ENCODE measurements at places on chromosomes 16 and 17.

DNA sequence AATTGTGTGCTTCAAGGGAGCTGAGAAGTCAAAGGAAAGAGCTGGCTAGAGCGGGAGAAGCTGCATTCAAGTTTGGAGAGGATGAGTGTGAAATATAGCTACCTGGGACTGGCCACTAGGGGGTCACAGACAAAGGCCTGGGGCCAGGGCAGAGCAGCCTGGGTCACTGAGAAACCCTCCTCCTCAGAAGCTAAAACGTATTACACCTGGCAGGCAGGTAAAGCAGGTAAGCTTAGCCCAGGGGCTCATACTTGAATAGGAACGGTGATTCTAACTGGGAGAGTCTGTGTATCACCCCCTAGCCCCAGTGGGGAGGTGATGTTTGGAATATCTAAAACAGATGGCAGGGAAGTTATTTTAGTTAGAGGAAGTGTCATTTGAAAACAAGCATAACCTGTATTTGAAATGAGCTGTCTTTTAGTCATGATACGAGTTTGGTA is 6.8 kb downstream of the KRT37 start:
- DNase-seq: no peak

- DNase-seq: peak; percentile 42
Observed at GRCh38 chr16:31201582-31202413, 762 bp downstream of the PYCARD start.

DNA sequence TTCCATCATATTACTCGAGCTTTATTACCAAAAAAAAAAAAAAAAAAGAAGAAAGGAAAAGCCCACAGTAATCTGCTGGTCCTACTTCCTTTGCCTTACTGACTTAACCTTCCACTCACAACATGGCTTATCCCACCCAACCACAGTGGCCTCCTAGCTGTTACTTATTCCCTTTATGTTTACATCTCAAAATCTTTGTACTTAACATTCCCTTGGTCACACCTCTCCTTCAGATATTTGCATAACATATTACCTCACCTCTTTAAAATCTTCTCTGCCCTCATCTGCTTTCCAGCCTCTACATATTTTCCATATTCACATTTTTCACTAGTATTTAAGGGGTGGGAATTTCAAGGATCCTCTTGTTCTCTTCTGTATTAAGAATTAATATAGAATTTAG is 327.0 kb upstream of the TBX2 start:
- no peak for DNase-seq

GRCh38 chr17:16273929-16274339 is 56.9 kb downstream of the PIGL start:
- DNase-seq: no peak

DNA sequence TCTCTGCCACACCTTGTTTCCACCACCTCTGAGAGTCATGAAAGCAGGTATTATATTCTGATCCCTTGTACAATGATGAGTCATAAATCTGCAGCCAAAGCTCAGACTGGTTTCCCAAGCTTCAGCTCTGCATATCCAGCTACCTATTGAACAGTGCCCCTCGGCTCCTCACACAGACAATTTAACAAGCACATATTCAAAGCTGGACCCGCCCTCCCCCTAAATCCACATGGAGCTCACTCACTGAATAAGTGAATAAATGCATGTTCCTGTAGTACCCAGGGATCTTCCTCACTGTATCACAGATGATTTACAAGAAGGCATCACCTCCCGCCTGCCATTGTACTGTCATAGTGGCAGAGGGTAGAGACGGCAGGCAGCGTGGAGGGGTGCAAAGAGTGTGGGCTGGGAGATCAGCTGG is 516.4 kb downstream of the GRIN2A start:
- DNase-seq: no peak

DNA sequence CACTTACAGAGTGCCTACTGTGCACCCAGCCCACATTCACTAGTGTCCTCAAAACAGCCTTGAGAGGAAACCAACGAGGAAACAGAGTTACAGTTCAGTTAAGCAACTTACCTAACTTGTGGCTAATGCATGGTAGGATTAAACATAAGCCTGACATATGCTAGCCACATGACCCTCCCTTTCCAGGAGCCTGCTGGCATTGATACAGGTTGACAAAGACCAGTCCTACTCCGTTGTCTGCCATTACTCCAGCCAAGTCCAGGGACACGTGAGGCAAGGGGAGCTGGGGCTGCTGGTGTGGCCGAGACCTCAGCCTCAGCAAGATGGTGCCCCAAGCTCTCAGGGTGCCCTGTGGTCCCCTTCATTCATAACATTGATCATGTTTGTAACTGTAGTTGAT is 37.9 kb downstream of the SNX20 start:
- DNase-seq: no peak

DNA sequence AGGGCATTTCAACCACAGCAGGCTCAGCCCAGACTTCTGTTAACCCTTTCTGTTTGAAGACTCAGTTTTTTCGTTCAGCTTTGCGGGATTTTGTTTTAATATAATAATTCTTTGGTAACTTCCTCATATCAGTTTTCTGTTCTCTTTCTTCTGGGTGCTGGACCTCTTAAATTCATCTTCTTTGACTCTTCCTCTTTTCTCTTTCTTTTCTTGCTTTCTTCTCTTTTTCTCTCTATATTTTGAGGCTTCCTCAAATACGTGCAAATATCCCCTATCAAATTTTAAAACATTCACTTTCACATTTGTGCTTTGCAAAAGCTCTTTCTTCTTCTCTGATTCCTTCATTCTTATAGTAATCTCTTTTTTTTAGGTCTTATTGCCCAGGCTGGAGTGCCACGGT is 136.3 kb downstream of the HS3ST3B1 start:
- no peak for DNase-seq

GRCh38 chr16:30351586-30352419 is 3.3 kb downstream of the CD2BP2 start:
- DNase-seq: no peak

DNA sequence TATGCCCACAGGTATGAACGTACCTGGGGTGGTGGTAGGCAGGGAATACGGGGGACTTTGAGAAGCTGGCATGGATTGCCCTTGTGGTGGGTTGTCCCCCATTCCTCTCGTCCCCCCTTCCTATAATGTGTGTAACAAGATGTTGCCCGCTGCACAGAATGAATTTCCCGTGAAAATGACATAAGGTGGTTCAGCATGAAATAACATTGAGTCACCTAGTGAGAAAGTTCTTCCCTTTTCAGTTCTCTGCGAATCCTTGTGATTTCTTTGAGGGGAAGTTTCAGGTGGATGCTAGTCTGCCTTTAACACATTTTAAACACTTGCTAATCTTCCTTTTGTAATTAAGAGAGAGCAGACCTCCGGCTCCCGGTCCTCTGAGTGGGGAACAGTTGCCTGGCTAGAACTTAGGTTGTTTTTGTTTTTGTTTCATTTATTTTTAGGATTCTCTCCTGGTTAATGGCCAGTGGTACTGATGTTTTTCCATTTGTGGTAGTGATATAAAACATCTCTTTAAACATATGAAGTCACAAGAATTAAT is 58.9 kb downstream of the RAP1GAP2 start:
- DNase-seq: no peak

DNA sequence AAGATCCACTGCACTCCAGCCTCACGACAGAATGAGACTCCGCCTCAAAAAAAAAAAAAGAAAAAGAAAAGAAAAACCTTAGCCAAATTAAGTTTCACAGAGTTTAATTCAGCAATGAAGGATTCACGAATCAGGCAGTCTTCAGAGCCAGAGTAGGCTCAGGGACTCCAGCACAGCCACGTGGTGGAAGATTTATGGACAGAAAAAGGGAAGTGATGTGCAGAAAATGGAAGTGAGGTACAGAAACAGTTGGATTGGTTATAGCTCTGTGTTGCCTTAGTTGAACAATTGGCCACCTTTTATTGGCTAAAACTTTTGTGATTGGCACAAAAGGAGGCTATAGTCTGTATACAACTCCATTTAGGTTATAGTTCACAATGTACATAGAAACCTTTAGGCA is 256.6 kb downstream of the HS3ST3B1 start:
- no peak for DNase-seq

DNA sequence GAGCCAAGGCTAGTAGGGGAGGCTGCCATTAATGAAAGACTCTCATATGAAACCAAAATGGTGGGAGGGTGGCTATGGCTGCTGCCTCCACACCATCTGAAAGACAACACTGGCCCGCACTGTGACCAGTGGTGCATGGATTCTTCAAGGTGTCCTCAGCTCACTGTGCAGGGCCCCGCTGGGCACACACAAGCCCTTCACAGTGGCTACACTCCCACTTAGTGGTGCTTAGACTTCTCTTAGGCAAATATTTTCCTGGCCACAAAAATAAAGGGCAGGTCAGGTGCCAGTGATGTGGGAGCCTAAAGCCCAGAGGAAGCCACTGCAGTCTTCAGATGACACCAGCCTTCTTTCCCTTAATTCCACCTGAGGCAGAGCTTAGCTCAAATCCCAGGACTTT is 38.1 kb upstream of the IRX3 start:
- no peak for DNase-seq

DNA sequence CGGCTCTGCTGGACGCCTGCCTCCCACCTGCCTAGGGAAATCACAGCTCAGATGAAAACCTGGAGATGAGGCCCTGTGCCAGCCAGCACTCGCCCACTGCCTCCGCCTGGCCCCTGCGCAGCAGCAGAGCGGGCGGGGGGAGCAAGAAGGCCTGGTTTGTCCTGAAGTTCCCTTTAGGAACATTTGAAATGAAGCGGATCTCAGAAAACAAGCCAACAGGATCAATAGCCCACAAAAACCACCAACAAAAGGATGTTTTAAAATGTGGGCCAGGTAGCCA is 48.0 kb downstream of the RBFOX3 start:
- no peak for DNase-seq

- no peak for DNase-seq
Observed at GRCh38 chr17:44903012-44903685, 3.9 kb upstream of the EFTUD2 start.

- no peak for DNase-seq
Observed at GRCh38 chr17:40454613-40454995, 11.4 kb downstream of the IGFBP4 start.

DNA sequence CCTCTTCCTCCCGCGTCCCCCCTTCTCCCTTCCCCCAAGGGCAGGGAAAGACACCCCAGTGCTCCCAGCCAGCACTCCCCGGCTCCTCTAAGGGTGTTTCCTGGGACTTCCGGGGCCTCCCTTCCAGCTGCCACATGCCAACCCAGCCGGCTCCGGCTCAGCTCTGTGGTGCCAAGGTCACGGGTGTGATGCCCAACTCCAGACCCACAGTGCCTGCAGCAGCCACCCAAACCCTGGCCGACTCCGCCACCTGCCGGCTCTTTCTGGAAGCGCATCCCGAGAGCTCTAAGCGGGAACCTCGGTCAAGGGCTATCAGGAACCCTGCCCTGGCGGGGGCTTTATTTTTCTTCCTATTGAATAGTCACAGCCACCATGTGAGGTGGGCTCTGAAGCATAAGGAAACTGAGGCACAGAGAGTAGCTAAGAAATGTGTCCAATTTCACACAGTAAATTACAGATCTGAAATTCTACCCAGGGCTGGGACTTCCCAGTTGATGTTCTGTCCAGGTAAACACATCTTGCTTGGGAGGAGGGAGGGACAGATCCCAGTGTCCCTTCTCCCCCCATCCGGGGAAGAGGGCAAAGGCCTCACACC is 3.3 kb upstream of the PPP1R1B start:
- DNase-seq: peak; percentile 88

DNA sequence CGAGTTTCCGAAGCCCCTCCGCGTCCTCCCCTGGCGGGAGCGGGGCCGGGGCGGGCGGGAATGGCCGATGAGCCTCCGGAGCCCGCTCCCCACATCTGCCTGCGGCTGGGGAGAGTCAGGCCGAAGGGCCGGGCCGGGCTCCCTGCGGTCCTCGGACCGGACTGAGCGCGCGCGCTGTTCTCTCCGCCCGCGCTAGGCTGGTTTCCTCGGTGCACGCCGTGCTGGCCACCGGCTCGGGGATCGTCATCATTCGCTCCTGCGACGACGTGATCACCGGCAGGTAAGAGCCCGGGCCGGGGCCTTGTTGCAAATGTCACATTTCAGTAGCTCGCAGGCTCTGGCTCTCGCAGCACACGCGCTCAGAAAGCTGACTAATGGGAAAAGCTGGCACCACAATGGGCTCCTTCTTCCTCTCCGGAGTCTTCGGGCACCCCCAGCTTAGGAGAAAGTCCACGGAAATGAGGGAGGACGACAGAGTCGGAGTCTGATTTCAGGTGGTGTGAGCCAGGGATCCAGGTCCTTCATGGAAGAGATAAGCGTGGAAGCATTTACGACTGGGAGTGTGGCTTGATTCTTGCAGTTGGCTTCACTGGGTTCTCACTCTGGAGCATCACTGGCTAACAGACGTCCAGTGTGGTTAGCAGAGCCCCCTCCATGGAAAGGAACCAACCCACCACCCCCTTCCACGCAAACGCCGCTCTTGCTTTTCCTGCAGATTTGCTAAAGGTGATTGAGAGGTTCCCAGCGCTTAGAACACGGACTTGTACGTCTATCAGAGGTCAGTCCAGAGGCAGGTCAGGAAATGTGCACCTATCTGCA is 715 bp downstream of the TLCD3A start:
- DNase-seq: peak; percentile 37

GRCh38 chr17:40018211-40019121 is 3.2 kb downstream of the CSF3 start:
- no peak for DNase-seq

GRCh38 chr16:28878083-28878926 is at the start of gene ATP2A1:
TSS of gene ATP2A1 (plus strand) at chr16:28878488. CDS start at chr16:28878672, 184 bp downstream.
- no peak for DNase-seq

DNA sequence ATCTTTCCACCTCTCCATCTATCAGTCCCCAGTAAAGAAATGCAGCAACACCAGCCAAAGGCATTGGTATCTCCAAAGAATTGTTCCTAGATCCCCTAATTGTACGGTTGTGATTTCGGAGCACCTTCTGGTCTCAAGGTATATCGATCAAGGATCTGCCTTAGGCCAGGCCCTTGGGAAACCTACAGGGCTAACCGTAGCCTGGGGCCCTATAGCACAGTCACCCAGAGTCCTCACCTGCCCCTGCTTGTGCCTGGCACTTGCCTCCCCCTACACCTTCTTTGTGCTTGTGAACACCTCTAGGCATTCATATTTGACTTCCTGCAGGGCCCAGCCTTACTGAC is 16.8 kb upstream of the AURKB start:
- no peak for DNase-seq

- peak; percentile 68 for DNase-seq
Observed at GRCh38 chr16:4506450-4506849, 30.3 kb downstream of the HMOX2 start.

GRCh38 chr17:4506892-4507291 is 8.2 kb downstream of the SPNS2 start:
- DNase-seq: no peak

- DNase-seq: no peak
Observed at GRCh38 chr17:51455931-51456330, 195.6 kb downstream of the UTP18 start.

- DNase-seq: no peak
Observed at GRCh38 chr17:73639932-73640331, 4.3 kb downstream of the SDK2 start.

- no peak for DNase-seq
Observed at GRCh38 chr17:67594115-67594880, 123.4 kb upstream of the NOL11 start.

DNA sequence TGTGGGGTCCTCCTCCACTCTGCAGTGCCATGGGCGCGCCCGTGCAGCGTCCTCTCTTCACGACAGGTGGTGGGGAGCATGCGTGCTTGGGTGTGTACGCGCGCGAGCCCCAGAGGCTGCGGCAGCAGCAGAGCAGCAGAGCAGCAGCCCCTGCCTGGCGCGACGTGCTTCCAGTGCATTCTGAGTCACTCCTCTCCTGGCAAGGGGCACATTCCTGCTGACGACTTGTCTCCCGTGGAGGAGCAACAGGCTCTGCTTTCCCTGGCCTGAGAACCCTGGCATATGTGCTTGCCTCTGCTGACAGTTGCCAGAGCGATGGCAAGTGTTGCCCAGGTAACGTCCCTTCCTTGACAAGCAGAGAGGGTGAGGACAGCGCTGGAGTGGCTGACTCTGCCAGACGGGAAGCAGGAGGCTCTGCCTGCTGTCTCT is 133.8 kb upstream of the PLCG2 start:
- no peak for DNase-seq

GRCh38 chr16:51707666-51708065 is 556.6 kb upstream of the SALL1 start:
- no peak for DNase-seq

Measured in activated CD4-positive, alpha-beta T cell treated with anti-CD3 and anti-CD28 coated beads for 4 hours (primary cell).